ENCODE measurements at places on chromosomes 1 and 21. TPM values are rescaled to one million over a fixed set of nuclear protein-coding genes. Genes with fewer than 3 reads are reported as not detected.

The CYP4A22 gene
- total RNA-seq, result not detected

- no peaks in the 10 kb centered on the region for H3K27me3 ChIP-seq
- no peak for DNase-seq
- H3K27ac ChIP-seq, result no peak overlapping the region
- peaks cover 11% of the 10 kb centered on the region for H3K36me3 ChIP-seq
- no peak overlapping the region for H3K4me3 ChIP-seq
These were observed 14.6 kb downstream of the TENT5C start for GRCh38 chr1:117620440-117620839.

The ADCY10 gene
- total RNA-seq, result 0.14 TPM

DNA sequence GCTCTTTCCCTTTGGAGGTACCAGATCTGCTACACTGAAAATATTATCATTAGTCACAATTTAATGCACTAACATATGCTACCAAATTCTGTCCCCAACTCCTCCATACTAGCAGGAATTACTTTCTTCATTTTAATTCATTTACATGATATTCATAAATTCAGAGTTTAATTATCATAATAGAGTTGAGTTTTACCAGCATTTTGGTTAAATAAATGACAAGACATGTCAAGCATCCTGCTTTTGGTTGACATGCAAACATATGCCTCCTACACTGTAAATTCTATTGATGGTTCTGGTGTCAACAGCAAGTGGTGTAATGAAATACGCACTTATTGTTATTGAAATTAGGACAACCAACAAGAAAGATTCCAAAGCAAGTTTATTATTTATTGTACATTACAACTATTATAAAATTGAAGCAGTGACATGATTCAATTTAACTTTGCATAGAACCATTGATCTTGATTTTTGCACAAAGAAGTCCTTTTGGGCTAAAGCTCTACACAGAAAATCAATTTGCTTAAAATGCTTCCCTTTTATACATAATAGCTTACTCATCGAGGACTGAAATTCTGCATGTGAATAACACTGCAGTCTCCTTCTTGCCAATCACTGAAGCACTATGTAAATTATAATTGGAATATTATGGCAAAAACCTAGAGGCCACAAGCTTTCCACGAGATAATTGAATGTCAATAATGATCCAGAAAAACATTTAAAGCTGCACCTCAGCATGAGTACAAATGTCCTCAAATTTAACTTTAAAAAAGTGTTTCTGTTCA is 728.6 kb upstream of the ADGRL2 start:
- DNase-seq, result no peak
- H3K4me1 ChIP-seq, result no peaks in the 10 kb centered on the region
- no peaks in the 10 kb centered on the region for H3K36me3 ChIP-seq

GRCh38 chr1:159981351-159982055 is 27.5 kb upstream of the SLAMF9 start:
- no peaks in the 10 kb centered on the region for H3K36me3 ChIP-seq
- DNase-seq, result no peak
- H3K4me3 ChIP-seq, result no peak overlapping the region
- no peaks in the 10 kb centered on the region for H3K27me3 ChIP-seq

DNA sequence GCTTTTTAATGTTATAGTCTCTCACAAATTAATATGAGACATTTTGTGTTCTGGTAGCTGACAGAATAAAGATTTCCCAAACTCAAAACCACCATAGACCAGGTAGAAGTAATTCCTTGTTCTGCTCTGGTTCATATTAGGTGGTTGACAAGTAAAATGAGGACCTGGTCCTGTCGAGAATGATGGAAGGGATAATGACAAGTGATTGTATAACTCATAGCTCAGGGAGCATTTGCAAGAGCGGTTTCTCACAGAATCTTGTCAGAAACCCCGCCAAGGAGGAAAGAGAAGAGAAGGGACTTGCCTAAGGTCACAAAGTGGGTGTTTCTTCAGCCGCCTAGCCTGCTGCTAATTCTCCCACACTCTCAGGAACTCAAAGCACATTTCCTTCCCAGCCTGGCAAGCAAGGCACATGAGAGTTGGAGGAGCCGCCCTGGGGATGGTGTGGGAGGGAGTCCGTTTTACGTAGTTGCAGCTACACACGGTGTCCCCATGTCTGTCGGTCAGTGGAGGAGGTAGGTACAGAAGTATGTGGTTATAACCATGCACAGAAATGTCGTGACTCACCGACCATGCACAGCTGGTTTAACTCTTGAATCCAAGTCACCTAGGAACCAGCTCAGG is 46.5 kb downstream of the SAMD13 start:
- no peak overlapping the region for H3K4me3 ChIP-seq
- DNase-seq, result no peak

The CCDC30 gene
- total RNA-seq, result 3.9 TPM

The EVI5 gene
- 53.5 TPM for total RNA-seq

DNA sequence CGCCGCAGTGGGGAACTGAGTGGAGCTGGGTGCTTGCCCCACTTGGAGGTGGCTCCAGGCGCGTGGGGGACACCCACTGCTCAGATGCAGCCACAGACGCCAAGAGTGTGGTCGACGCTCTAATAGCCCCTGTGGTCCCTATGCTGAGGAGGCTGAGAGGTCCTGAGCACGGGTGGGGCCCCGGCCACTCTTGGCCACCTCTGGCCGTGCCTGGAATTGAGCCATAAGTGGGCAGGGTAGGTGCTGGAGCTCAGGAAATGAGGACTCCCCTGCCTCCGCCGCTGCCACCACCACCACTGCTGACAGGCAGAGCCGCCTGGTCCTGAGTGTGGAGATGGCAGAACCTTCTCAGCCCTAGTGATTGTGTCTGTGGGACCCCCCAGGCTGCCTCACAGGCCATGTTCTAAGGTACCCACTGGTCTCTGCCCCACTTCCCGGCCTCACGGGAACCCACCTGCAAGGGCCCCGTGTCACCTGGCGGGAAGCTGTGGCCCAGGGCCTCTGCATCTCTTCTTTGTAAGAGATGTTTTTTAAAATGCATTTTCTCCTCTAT is 34.6 kb upstream of the DIP2A start:
- H3K36me3 ChIP-seq, result peaks cover 22% of the 10 kb centered on the region
- no peak for DNase-seq
- no peaks in the 10 kb centered on the region for H3K27me3 ChIP-seq
- no peak overlapping the region for H3K4me3 ChIP-seq
- H3K4me1 ChIP-seq, result no peaks in the 10 kb centered on the region
- no peak overlapping the region for H3K27ac ChIP-seq

DNA sequence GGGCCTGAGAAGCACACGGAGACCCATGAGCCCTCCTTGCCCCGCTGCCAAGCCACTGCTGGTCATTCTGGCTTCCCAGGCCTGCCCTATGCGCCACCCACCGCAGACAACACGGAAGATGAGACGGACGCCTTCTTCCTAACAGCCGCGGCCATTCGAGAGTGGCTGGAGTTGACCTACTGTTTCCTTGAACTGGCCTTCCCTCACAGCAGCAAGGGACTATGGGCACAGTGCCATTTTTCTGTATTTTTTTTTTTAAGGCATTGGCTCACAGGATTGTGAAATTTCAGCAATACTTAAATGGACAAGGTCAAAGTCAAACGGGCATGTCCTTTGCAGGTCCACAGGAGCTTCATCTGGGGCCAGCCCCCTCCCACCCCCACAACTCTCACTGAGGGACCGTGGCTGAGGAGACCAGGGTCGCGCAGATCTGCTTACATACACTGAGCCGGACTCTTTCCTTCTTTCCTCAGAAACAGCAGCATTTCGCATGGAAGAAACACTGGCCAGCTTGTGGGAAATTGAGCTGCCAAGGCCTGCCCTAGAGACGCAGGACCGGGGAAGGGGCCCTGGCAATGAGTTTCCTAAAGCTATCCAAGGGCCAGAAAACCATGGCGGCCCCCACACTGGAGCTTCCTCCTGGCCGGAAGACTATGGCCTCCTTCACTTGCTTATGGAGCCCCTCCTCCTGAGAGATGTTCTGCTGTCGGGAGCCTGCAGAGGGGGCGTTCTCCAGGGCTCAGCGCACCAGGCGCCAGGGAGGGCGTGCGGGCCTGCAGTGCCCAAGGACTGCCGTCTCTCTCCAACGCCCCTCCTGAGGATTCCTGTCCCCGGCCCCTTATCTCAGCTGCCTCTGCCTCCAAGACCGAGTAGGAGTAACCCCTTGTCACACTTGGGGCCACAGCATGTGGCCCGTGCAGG is 98.9 kb downstream of the PGBD5 start:
- no peak overlapping the region for H3K27ac ChIP-seq
- no peak overlapping the region for H3K4me3 ChIP-seq
- H3K4me1 ChIP-seq, result no peaks in the 10 kb centered on the region
- no peaks in the 10 kb centered on the region for H3K36me3 ChIP-seq
- DNase-seq, result no peak
- no peaks in the 10 kb centered on the region for H3K27me3 ChIP-seq

- no peak overlapping the region for H3K4me3 ChIP-seq
- no peaks in the 10 kb centered on the region for H3K4me1 ChIP-seq
- no peak for DNase-seq
- peaks cover 3% of the 10 kb centered on the region for H3K36me3 ChIP-seq
- H3K27me3 ChIP-seq, result no peaks in the 10 kb centered on the region
These were observed 99.9 kb downstream of the CD247 start for GRCh38 chr1:167418391-167418790.

GRCh38 chr1:215986401-215986800 is 419.3 kb downstream of the KCTD3 start:
- H3K36me3 ChIP-seq, result no peaks in the 10 kb centered on the region
- no peaks in the 10 kb centered on the region for H3K4me1 ChIP-seq
- H3K27ac ChIP-seq, result no peak overlapping the region
- H3K4me3 ChIP-seq, result no peak overlapping the region

DNA sequence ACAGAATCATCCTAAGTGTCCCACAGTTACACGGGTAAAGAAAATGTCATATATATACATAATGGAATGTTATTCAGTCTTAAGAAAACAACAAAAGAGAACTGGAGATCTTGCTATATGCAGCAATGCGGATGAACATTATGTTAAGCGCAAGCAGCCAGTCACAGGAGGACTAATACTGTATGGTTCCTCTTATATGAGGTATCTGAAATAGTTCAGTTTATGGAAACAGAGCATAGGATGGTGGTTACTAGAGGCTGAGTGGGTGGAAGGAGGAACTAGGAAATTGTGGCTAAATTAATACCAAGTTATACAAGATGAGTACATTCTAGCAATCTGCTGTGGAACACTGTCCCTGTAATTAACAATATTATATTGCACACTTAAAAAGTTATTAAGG is 834.3 kb downstream of the KCNT2 start:
- H3K27ac ChIP-seq, result no peak overlapping the region
- DNase-seq, result no peak
- no peaks in the 10 kb centered on the region for H3K4me1 ChIP-seq
- H3K36me3 ChIP-seq, result no peaks in the 10 kb centered on the region
- H3K27me3 ChIP-seq, result no peaks in the 10 kb centered on the region

GRCh38 chr21:21387916-21388315 is 389.7 kb downstream of the NCAM2 start:
- no peak overlapping the region for H3K27ac ChIP-seq
- no peaks in the 10 kb centered on the region for H3K27me3 ChIP-seq
- DNase-seq, result no peak

- H3K27ac ChIP-seq, result no peak overlapping the region
- H3K36me3 ChIP-seq, result peaks cover 13% of the 10 kb centered on the region
- no peaks in the 10 kb centered on the region for H3K27me3 ChIP-seq
- DNase-seq, result peak; percentile 13
- no peak overlapping the region for H3K4me3 ChIP-seq
These were observed 28.3 kb downstream of the GPR157 start for GRCh38 chr1:9100471-9101043.

DNA sequence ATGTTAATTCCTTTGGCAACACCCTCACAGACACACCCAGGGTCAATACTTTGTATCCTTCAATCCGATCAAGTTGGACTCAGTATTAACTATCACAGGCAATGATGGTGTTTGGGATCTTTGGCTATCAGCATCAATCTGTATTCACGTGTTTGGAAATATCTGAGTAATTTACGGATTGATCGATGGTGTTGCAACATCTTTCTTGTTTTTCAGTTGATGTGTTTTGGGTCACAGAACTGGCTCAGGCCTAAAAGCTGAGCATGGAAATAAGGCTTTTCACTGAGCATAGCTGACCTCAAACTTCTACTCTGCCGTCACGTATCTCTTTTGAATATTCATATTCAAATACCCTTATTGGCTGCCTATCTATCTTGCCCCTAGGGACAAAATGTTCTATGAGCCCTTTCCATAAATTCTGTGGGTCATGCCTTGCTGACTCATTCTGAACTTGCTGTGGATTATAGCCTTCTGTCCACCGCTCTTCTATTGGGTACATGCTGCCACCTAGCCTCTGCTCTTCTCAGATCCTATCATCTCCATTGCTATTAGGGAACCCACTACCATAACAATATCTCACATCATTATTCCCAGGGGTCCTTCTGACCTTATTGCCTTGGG is 156.0 kb downstream of the PDE4B start:
- no peaks in the 10 kb centered on the region for H3K36me3 ChIP-seq
- H3K4me1 ChIP-seq, result peaks cover 12% of the 10 kb centered on the region
- H3K27ac ChIP-seq, result no peak overlapping the region
- no peaks in the 10 kb centered on the region for H3K27me3 ChIP-seq

DNA sequence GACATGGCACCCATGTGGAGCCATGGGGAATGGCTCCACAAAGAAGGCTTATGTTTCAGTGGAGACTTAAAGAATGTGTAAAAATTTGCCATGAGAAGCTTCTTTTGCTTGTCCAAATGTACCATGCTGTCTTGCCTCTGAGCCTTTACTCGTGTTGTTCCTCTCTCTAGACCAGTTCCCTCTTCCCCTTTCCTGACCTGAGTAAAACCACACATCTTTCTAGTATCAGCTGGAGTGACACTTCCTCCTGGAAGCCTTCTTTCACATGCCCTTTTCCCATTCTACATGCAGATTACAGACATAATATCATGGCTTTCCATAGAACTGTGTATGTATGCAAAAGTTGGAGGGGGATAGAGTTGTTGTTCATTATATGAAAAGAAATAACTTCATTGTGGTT is 13.6 kb upstream of the GPX7 start:
- no peak overlapping the region for H3K27ac ChIP-seq
- H3K36me3 ChIP-seq, result no peaks in the 10 kb centered on the region
- H3K4me1 ChIP-seq, result no peaks in the 10 kb centered on the region
- no peak overlapping the region for H3K4me3 ChIP-seq
- H3K27me3 ChIP-seq, result no peaks in the 10 kb centered on the region
- no peak for DNase-seq

- no peak within 1 kb of the TSS for H3K27ac ChIP-seq
- H3K27me3 ChIP-seq, result peaks cover 52% of the 10 kb centered on the region
- H3K36me3 ChIP-seq, result no peaks in the 10 kb centered on the region
These were observed at the start of gene COL9A2 for GRCh38 chr1:40316595-40317393. TSS of gene COL9A2 (minus strand) at chr1:40317286. CDS start at chr1:40317197, 89 bp downstream.

DNA sequence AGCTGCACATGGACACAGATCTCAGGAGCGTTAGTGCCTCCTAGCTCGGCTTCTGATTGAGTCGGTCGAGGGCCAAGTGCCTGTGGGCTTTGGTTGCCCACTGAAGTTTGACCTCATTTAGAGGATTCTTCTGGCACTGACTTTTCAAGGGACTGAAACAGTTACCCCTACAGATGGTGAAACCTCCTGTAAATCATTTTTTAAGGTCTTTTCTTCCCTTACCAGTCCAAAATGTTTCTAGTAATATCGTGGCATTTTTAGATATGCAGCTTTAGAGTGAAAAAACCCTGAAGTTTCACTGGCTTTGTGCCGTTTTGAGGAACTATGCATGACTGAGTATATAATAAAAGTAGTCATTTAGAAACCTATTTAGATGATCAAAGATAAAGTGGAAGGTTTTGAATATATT is 34.7 kb upstream of the L1TD1 start:
- H3K4me3 ChIP-seq, result no peak overlapping the region
- DNase-seq, result no peak
- H3K27me3 ChIP-seq, result no peaks in the 10 kb centered on the region
- no peaks in the 10 kb centered on the region for H3K4me1 ChIP-seq
- no peaks in the 10 kb centered on the region for H3K36me3 ChIP-seq
